ENCODE measurements at places on chromosomes 6 and 20.

DNA sequence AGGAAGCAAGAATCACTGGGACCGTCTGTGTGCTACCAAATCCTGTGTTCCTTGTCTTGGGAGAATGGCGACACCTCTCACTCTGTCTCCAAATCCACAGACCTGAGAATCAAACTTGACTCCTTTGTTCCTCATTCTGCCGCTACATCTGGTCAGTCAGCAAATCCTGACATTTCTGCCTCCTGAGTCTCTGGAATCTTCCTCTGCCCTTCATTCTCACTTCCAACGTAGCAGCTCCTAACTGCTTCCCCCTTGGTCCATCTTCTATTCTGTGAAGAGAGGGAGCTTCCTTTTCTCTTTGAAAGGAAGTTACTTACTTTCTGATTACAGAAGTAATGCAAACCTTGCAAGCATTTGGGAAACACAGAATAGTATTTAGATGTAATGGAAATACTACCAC lies 37.7 kb downstream of the SYTL3 start:
- DNase-seq, result no peak

GRCh38 chr6:26304797-26305640 lies 60.0 kb upstream of the BTN3A2 start:
- DNase-seq, result peak; percentile 63

DNA sequence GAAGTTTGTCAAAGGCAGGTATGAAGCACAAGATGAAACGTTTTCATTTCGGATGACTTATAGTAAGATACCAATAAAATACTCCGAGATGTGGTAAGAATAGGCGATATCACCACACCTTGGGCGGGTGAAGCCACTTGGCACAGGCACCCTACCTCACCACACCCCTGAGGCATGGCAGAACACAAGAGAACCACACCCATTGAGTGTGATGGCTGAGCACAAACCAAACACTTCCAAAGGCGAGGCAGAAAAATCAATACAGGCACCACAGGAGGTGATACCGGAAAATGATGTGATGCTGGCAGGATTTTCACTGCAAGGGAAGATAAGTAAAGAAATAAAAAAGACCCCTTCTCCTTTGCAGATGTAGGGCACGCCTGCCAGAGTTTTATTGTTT lies 332.9 kb upstream of the PRDM1 start:
- no peak for DNase-seq

GRCh38 chr6:159324596-159324995 lies 155.4 kb downstream of the FNDC1 start:
- no peak for DNase-seq

DNA sequence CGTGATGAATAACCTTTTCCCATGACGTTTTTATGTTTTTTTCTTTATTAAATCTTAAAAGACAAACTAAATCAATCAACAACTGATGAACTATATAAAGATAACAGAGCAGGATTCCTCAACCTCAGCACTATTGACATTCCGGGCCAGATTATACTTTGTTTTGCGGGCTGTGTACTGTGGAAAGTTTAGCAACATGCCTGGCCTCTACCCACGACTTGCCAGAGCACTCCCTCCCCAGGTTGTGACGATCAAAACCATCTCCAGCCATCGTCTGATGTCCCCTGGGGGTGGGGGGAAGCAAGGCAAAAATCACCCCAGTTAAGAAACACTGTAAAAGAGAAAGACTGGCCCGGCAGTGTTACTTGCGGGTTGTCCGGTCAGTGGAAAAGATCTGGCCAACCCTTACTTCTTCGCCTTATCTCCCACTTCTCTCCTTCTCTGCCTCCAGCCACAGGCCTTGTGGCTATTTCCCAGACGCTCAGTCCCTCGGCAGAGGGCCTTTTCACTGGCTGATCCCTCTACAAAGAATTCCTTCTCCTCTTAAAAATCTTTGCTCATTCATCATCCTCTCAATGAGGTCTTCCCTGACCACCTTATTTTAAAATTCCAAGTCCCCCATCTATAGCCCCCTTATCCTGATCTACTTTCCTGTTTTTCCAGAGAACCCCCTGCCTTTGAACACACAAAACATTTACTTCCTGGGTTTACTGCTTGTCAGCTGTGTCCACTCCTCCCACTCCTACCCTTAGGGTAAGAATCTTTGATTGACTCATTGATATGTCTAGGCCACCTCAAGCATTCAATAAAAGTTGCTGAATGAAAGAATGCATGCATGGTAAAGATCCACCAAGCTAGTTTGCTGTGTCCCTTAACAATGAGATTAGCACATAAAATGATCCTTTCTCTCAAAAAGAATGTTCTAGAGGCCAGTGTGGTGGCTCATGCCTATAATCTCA lies 14.7 kb upstream of the RAB22A start:
- DNase-seq, result no peak

DNA sequence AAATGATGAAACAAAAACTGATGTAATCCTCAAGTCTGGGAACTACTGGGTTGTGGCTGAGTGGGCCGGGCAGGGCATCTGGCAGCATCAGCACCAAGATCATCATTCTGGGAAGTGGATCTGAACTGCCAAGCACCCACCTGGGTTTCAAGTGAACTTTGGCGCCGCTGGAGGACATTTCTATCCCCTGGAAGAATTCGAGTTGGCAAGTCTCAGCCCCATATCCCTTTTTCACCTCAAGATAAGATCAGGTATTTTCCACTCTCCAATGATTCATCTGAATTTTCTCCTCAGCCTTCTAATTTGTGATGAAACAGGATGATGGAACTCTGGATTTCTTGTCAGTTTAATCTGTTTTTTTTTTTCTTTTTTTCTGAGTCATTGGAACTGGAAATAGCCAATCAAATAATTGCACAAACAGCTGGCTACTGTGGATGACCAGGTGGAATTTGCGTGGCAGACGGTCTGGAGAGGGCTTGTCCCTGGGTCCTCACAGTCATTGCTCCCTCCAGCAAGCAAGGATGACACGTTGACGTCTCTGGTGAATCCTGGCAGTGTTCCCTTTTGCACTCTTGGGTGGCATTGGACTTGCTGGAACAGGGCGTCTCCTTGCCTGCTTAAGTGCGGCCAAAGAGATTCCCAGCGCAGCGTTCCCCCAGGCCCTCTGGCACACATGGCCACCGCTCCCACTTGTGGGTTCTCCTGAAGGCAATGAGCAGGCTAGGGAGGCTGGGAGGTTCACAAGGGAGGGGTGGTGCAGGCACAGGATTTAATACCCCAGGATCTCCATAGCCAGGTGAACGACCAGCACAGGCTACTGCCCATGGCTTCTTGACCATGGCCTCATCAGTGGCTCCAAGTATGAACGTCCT lies 80.4 kb downstream of the DHX35 start:
- DNase-seq, result no peak

- no peak for DNase-seq
Measured at GRCh38 chr6:157728183-157728881, 94.7 kb upstream of the SNX9 start.

- no peak for DNase-seq
Measured at GRCh38 chr20:17965042-17965697, 3.4 kb downstream of the SNX5 start.

DNA sequence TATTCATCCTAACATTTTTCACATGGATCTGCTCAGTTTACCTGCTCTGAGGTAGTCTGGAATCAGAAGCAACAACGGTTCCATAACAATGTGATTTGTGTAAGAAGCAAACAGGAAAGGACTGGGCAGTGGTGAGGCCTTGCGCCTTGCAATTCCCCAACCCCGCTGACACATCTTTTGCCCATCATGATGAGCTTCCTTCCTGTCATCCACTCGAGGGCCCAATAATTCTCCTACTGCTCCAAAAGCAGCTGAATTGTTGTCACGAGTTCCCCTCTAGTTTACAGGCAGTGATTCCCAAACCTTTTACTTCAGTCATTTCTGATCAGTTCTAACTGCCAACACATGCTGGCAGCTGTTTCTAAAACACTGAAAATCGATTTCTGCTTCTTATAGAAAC lies 22.9 kb downstream of the STX7 start:
- no peak for DNase-seq

GRCh38 chr20:24768713-24769601 lies 180.1 kb upstream of the CST7 start:
- DNase-seq, result no peak

GRCh38 chr6:158356586-158357546 lies 44.6 kb downstream of the TULP4 start:
- DNase-seq, result no peak

DNA sequence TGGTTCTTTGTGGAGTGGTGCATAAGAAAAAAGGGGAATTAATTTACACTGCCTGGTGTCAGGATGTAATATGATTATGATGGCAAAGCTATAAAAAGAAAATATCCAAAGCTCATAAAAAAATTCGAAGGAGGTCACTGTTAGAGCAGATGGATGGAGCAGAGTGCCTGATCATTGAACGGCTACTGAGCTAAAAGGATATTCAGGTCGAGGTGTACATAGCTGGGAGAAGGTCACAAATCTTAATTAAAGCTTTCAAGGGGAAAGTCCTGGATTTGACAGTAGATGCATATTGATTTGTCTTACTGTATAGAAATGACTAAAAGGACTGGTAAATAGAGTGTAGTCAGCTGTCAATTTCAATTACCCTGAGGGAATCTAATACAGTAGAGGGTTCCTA lies 84.4 kb downstream of the PKIB start:
- DNase-seq, result no peak

GRCh38 chr6:114063956-114064355 lies 93.0 kb upstream of the HDAC2 start:
- DNase-seq, result no peak

DNA sequence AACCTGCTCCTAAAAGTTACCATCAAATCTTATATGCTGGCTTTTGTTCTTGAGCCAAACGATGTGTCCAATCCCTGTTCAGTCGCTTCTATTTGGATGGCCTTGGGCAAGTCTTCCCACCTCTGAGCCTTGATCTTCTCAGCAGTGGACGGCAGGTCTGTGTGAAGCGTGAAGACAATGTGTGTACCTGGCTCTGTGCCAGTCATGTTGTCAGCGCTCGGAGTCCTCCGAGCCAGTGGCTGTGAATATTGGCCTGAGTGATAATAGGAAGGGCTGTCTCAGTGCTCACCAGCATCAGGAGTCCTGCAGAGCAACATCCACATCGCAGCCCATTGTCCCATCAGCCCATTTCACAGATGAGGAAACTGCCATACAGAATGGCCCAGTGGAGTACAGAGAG lies 219.0 kb downstream of the CDC5L start:
- DNase-seq, result no peak

- DNase-seq, result no peak
Measured at GRCh38 chr20:8190043-8190880, 58.2 kb downstream of the PLCB1 start.

- DNase-seq, result no peak
Measured at GRCh38 chr6:15620611-15621010, 42.2 kb downstream of the DTNBP1 start.

DNA sequence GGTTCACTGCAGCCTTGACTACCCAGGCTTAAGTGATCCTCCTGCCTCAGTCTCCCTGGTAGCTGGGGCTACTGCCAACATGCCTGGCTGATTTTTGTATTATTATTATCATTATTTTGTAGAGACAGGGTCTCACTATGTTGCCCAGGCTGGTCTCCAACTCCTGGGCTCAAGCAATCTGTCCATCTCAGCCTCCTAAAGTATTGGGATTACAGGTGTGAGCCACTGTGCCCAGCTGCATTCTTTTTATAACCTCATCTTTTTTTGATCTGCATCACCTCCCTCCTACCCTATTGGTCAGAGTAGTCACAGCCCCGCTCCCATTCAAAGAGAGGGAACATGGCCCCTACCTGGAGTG lies 23.6 kb upstream of the IER3 start:
- DNase-seq, result no peak

- no peak for DNase-seq
Measured at GRCh38 chr6:31287619-31288018, 15.7 kb upstream of the HLA-C start.

- no peak for DNase-seq
Measured at GRCh38 chr6:112478036-112478435, 130.9 kb downstream of the RFPL4B start.

DNA sequence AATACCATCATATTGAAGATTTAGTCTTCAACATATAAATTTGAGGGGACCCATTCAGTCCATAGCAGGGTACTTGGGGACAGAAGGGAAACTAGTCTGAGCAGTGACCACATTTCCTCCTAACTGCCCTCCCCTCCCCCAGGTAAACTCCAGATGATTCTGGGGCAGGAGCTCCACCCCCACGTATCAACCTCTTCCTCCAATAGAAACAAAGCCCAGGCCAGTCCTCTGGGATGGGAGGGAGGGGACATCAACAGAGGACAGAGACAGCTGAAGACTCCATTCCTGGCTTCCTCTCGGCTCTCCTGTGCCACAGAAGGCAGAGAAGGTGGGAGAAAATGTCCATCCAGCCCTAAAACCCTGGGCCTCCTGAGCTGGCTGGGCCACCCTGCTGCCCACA lies 85.0 kb upstream of the TOP1 start:
- DNase-seq, result no peak

GRCh38 chr6:119361209-119361608 lies 11.6 kb upstream of the MAN1A1 start:
- no peak for DNase-seq

- DNase-seq, result no peak
Measured at GRCh38 chr6:170102582-170103481, 188.0 kb downstream of the DLL1 start.

GRCh38 chr6:132400883-132401617 lies at the start of gene MOXD1:
Gene MOXD1, minus strand, starts transcription at chr6:132401475. Its CDS starts 49 bp downstream, at chr6:132401426.
- DNase-seq, result peak; percentile 80

- DNase-seq, result no peak
Measured at GRCh38 chr6:168496139-168496996, 55.4 kb downstream of the SMOC2 start.

DNA sequence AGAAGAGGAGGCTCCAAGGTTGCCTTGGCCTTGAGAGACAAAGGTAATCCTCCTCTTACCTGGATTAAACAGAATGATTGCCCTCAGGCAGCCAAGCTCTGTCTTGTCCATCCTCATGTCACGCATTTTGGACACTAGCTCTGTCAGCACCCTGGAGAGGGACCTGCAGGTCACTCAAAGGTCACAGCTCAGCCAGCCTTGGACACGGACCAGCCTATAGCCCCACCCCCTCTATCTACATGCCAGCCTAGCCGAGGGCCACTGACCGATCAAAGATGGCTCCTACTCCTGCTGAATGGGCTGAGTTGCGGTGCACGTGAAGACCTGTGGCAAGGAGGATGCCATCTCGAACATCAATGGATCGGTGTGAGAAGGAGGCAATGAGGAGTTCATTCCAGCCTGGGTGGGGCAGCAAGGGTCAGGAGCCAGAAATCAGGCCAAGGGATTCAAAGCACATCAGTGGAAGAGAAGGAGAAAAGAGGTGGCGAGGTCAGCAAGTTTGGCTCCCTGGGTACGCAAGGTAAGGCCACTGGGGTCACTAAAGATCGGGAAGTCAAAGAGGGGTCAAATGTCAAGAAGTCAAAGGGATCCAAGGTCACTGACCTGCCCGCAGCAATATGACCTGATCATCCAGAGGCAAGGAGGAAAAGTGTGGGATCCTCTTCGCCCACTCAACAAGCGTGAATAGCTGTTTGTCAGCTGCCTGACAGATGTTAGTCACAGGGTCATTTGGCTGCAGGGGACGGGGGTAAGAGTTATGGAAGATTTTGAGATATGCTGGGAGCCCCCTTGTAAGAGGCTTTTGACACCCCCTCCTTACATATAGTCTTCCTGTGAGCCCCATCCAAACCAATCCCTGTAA lies 3.3 kb upstream of the COL11A2 start:
- DNase-seq, result no peak

- no peak for DNase-seq
Measured at GRCh38 chr20:24894967-24895366, 54.1 kb upstream of the CST7 start.

Measured in HEK293T (cell line).